HL-60 (cell line): ENCODE measurements at places on chromosomes 5 and 9.

DNA sequence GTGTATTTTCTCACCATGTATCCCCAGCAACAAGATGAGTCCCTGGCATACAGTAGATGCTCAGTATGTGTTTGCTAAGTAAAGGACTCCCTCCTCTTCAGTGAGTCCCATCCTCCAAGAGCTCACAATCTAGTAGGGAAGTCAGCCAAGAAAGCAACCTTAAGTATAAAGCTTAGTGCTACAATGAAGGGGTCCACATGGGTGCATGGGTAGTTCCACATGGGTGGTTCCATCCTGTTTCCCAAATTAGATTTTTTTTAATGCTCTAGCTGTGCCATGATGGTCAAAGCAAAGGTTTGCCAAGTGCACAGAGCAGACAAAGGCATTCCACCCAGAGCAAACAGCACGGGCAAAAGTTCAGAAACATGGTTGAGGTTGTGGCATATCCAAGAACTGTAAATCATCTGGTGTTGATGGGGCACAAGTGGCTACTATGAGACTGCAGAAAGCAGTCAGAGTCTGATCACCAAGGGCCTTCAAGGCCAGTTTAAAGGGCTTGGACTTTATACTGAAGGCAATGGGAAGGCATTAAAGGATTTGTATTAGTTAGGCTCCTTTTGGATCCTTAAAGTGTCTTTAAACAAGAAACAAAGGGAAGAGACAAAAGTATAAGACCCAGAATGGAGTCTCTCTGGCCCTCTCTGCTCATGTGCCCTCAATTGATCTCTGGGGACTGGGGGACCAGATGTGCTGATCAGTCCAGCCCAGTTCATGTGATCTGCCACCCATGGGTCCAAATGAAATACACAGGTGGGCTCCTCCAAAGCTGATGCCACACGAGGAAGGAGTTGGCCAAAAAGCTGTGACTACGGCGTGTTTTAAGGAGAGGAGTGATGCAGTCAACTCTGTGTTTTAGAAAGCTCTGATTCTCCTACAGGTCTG is 9.0 kb upstream of the CPLX2 start:
- DNase-seq, result no peak

DNA sequence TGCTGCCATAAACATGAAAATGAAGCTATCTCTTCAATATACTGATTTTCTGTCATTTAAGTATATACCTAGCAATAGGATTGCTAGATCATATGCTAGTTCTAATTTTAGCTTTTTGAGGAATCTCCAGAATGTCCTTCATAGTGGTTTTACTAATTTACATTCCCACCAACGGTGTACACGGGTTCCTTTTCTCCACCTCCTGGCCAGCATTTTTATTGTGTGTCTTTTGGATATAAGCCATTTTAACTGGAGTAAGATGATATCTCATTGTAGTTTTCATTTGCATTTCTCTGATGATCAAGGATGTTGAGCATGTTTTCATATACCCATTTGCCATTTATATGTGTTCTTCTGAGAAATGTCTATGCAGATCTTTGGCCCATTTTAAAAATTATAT is 446.5 kb downstream of the GABRG2 start:
- no peak for DNase-seq

DNA sequence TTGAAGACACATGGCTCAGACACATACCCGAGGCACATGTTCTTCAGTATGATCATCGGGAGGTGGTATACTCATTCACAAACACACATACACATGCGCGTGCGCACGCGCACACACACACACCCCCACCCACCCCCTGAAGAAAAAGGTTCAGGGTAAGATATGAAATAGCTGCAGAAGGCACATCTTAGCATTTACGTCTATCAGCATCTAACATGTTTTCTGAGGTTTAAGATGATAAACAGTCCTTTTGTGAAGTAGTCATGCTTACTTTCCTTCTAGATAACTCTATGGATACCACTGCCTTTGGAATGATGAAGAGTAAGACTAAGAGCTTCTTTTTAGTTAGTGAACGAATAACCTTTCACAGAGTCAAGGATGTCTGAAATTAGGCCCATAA is 105.1 kb upstream of the GNA14 start:
- no peak for DNase-seq

- DNase-seq, result no peak
Observed at GRCh38 chr5:150061538-150061995, 24.8 kb downstream of the CSF1R start.

DNA sequence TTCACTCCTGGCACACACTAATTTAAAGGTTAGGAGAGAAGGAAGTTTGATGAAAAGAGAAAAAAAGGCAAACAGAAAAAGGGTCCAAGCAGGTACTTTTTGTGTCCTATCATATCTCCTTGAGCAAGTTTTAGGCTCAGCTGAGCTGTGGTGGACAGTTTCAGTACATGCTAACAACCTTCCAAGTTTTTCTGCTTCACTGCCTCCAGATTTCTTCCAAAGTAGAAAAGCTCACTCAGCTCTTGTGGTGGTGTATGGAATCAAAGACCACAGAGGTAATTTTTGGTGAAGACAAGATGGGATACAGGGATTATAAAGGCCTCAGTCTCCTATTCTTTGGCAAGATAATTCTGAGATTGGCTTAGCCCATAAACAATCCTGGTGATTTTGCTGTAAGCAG is 921.8 kb downstream of the NR2F1-AS1 start:
- no peak for DNase-seq

- DNase-seq, result no peak
Observed at GRCh38 chr5:132089363-132089762, 15.8 kb downstream of the CSF2 start.

GRCh38 chr5:144598451-144599068 is 427.9 kb downstream of the KCTD16 start:
- no peak for DNase-seq

GRCh38 chr5:160118349-160119141 is 705 bp downstream of the PWWP2A start:
- DNase-seq, result peak; percentile 51

GRCh38 chr9:105760053-105760452 is 65.7 kb downstream of the TMEM38B start:
- no peak for DNase-seq

- DNase-seq, result no peak
Observed at GRCh38 chr5:132445930-132446329, 44.6 kb downstream of the IRF1 start.

GRCh38 chr5:101531026-101531425 is 627.9 kb upstream of the ST8SIA4 start:
- DNase-seq, result peak; percentile 65

GRCh38 chr9:79570448-79571308 is 1.1 kb upstream of the TLE4 start:
- no peak for DNase-seq

DNA sequence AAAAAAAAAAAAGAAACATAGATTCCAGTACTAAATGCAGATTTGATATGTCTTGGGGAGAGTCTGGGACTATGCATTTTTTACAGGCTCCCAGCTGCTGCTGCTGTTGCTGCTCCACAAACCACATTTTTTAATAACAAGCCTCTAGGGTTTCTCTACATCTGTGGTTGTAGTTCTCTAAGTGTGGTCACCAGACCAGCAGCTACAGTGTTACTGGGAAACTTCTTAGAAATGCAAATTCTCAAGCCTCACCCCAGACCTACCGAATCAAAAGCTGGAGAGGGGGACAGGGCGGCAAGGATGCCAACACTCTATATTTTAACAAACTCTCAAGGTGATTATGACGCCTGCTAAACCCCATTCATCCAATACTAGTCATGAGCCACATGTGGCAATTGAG is 293.4 kb upstream of the PTGER4 start:
- peak; percentile 37 for DNase-seq

GRCh38 chr5:82971901-82972300 is 105.3 kb downstream of the TMEM167A start:
- no peak for DNase-seq

- no peak for DNase-seq
Observed at GRCh38 chr9:87063246-87063645, 115.9 kb upstream of the GAS1 start.

- DNase-seq, result peak; percentile 95
Observed at GRCh38 chr9:97696803-97697601, at the start of gene XPA. Gene XPA (minus strand): TSS chr9:97697340. CDS start chr9:97697292, 48 bp downstream.

DNA sequence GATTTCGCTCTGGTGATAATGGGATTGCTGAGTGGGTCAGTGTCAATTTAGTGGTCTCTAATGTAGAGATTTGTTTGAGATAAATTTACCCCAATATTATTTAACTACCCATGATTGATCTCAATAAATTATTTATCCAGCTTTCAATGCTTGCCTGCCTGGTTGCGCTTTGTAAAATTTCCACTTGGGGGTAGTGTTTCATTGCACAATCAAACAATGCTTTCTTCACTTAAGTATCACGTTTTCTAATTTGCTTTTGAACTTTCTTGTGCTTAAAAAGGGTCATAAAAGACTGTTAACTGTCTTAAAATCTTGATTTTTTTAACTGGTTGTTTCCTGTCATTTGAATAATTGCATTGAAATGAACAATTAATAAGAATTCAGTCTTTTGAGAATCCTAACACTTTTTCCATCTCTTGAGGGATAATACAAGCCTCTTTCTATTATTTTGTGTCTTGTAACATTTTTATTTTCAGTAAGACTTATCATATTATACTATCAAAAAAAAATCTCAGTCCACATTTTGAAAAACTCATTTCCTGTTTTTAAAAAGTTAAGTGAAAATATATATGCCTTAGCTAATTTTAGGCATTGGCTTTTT is 18.7 kb downstream of the HSD17B4 start:
- DNase-seq, result no peak

DNA sequence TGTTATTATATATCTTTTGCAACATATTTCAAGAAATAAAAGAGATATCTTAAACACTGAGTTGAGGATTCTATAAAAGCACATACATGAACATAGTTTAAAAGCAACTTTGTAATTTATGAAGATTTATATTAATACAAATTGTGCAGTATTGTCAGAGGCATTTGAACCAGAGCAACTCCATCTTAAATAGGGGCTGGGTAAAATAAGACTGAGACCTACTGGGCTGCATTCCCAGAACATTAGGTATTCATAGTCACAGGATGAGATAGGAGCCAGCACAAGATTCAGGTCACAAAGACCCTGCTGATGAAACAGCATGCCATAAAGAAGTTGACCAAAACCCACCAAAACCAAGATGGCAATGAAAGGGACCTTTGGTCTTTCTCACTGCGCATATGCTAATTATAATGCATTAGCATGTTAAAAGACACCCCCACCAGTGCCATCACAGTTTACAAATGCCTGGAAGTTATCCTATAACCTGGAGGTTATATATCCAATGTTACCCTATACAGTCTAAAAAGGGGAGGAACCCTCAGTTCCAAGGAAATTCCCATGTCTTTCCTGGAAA is 320.2 kb downstream of the FAM170A start:
- no peak for DNase-seq

GRCh38 chr5:159660401-159660800 is 255.9 kb upstream of the ADRA1B start:
- DNase-seq, result no peak

- no peak for DNase-seq
Observed at GRCh38 chr9:13165236-13165945, 114.1 kb downstream of the MPDZ start.

DNA sequence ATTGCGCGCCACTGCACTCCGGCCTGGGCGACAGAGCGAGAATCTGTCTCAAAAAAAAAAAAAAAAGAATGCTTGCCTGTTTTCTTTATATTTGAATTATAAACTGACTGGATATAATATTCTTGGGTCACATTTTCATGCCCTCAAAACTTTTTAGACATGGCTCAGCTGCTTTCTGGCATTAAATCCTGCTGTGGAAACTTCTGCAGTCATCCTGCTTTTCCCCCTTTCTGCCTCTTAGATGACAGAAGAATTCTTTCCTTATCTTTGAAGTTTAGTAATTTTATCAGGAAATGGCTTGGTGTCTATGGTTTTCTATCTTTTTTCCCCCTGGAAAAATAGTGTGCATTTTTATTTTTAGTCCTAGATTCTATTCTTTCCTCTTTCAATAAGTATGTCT is 234.5 kb downstream of the AOPEP start:
- DNase-seq, result no peak

- DNase-seq, result no peak
Observed at GRCh38 chr9:121395558-121395957, 25.5 kb upstream of the STOM start.

GRCh38 chr9:94627287-94627686 is 12.0 kb downstream of the FBP1 start:
- DNase-seq, result no peak

DNA sequence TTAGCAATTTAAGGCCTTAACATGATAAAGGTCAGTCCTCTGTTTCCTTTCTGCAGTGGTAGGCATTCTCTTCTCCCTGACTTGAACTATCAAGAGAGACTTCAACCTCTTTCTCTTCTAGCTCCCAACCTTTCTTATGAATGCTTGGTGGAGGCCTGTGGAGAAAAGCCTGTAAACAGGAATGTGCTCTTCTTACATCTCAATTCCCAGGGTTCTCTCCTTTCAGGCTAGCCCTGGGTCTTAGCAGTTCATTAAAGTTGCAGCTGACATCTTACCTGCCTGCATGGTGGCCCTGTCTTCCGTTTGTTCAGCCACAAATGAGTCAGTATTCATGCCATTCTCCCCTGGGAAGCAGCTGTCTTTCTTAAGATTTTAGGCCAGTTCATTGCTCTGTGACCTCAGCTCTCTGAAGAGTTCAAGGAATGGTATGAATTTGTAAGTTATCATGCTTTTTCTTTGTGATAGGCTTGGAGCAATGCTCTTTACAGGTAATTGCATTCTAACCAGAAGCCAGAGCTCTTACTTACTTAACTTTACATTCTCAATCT is 77.8 kb downstream of the ADCY2 start:
- DNase-seq, result no peak

DNA sequence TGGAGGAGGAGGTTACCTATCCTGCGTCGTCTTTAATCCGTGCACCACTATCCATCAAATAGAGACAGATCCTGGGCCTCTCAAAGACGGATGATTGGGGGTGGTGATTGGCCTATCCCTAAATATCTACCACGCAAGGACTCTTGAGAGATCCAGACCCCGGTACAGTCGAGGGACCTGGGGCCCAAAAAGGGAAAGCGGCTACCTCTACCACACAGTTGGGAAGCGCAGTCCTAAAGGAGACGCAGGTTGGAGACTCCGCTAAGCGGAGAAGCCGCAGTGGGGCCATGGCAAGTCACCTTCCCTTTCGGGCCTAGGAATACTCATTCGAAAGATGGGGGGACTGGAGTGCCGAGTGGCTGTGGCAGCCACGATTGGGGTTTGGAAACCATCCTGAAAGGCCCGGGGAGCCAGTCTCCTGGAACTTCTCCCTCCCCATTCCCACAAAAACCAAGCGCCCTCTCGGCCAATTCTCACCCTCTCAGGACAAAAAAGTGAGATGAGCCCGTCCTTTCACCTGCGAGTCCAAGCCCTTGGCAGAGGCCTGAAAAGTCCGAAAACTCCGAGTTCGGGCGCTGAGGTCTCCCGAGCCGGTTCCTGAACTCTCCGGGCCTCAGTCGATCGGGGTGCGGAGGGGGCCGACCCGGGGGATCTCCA is 499 bp upstream of the FOXE1 start:
- DNase-seq, result no peak

- no peak for DNase-seq
Observed at GRCh38 chr5:153827397-153827796, 211.3 kb downstream of the FAM114A2 start.
